SK-N-SH (cell line): ENCODE measurements at places on chromosomes 3 and 15.

DNA sequence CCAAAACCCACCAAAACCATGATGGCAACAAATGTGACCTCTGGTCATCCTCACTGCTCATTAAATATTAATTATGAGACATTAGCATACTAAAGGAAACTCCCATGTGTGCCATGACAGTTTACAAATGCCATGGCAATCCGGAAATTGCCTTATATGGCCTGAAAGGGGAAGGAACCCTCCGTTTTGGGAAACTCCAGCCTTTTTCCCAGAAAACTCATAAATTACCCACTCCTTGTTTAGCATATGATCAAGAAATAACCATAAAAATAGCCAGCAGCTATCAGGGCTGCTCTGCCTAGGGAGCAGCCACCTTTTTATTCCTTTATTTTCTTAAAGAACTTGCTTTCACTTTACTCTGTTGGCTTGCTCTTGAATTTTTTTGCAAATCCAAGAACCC lies 992.7 kb downstream of the NTRK3 start:
- DNase-seq, result no peak

GRCh38 chr15:34942363-34942762 lies 27.2 kb downstream of the AQR start:
- DNase-seq, result no peak

- DNase-seq, result no peak
These were observed 333.5 kb upstream of the NR2E3 start for GRCh38 chr15:71476823-71477222.

GRCh38 chr3:37229291-37229690 lies 54.9 kb upstream of the LRRFIP2 start:
- no peak for DNase-seq

- DNase-seq, result peak; percentile 71
These were observed 4.7 kb upstream of the GOLGA8B start for GRCh38 chr15:34588046-34588674.
